CD4-positive, alpha-beta T cell treated with Interleukin-10 for 1 hour (primary cell): ENCODE measurements at places on chromosomes 5 and 9.

- DNase-seq: no peak
These were observed 50.4 kb downstream of the HTR1A start for GRCh38 chr5:63911871-63912270.

GRCh38 chr9:91766315-91767069 is 183.5 kb downstream of the ROR2 start:
- DNase-seq: no peak

- no peak for DNase-seq
These were observed 83.8 kb downstream of the DAPK1 start for GRCh38 chr9:87581513-87581912.

DNA sequence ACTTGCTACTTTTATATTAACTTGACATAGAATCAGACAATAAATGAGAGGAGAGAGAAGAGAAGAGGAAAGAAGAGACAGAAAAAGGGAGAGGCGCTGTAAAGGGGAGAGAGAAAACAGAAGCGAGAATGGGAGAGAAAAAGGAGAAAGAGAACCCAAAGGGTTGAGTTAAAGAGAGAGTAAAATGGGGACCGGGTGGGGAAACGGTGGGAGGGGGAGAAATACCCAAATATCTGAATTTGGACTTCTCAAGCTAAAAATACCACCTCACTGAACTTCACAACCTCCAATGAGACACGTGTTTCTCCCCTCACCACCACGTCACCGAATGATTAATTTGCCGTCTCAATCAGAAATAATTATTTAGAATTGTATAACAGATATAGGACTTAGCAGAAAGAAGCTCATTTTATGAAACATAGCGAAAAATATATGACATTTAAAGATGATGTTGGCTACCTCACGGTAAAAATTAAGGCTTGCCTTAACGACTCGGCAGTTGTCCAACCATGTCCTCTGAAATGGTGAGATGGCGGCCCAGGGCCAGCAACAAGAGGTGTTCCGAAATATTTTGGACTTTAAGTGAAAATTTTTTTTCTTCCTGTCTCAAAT is 204.1 kb downstream of the MEF2C start:
- DNase-seq: no peak

- no peak for DNase-seq
These were observed 314.2 kb downstream of the CDK5RAP2 start for GRCh38 chr9:120265791-120266190.

GRCh38 chr5:154276973-154277331 is 86.4 kb downstream of the GALNT10 start:
- no peak for DNase-seq

- DNase-seq: no peak
These were observed 82.2 kb upstream of the CXCL14 start for GRCh38 chr5:135660826-135661575.

DNA sequence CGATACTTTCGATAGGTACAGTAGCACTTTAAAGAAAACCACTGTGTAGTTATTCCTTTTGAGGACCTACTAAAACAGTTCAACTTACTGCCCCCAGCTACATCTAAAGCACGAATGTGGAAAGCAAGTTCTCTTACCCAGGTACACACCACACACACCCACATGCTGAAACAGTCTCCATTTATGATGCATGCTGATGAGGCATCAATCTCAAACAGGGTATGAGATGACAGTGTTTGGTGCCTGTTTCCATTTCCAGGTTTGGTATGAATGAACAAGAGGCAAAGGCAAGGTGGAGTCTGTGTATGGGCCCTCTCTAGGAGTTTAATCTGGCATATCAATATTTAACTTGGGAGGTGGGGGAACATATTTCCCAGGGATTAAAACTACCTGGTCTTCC is 13.9 kb downstream of the HMGXB3 start:
- no peak for DNase-seq
